Glutamatergic neuron (in vitro differentiated cells): ENCODE measurements at places on chromosomes 12 and 14. TPM values are rescaled to one million over a fixed set of nuclear protein-coding genes. Genes with fewer than 3 reads are reported as not detected.

GRCh38 chr12:120649442-120650232 lies 9.2 kb downstream of the CABP1 start:
- peak; percentile 50 for DNase-seq

GRCh38 chr12:93766796-93767523 lies 89.8 kb downstream of the CRADD start:
- no peak for DNase-seq

GRCh38 chr14:51323492-51323891 lies 83.4 kb downstream of the TMX1 start:
- no peak for DNase-seq

DNA sequence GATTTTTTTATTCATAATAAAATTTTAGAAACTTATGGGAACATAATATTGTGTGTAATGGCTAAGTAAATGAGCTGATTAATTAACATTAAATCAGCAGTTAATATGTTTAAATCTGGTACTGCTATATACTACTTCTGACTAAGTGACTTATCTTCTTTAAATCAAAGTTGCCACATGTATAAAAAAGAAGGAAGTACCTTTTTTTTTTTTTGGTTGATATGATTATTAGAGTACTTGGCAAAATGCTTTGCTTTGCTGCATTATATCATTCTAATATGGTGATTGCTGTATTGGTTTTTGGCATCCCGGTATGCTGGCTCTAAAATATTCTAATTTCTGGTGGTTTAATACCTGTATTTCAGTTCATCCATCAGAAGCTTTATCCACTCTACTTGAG lies 319.1 kb upstream of the RGS6 start:
- DNase-seq: no peak

- DNase-seq: no peak
These were observed 2.6 kb upstream of the BHLHE41 start for GRCh38 chr12:26127404-26127803.

- no peak for DNase-seq
These were observed 30.4 kb upstream of the KCNA5 start for GRCh38 chr12:5013266-5013730.

DNA sequence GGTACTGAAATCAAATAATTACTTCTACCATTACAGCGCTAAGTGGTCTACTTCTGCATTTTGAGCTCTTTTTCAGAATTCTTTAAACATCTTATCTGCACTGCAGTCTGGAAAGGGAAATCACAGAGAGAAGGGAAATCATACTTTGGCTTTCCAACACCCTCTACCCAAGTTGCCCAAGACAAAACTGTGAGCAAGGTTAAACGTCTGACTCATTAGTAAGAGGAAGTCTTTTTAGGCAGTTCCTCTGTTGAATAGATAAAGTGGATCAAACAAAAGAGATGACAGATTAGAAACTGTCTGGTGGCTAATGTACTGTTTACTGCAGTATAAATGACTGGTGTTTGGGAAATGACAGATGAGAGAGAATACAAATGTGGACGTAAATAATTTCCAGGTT lies 858.1 kb downstream of the NRXN3 start:
- DNase-seq: no peak

DNA sequence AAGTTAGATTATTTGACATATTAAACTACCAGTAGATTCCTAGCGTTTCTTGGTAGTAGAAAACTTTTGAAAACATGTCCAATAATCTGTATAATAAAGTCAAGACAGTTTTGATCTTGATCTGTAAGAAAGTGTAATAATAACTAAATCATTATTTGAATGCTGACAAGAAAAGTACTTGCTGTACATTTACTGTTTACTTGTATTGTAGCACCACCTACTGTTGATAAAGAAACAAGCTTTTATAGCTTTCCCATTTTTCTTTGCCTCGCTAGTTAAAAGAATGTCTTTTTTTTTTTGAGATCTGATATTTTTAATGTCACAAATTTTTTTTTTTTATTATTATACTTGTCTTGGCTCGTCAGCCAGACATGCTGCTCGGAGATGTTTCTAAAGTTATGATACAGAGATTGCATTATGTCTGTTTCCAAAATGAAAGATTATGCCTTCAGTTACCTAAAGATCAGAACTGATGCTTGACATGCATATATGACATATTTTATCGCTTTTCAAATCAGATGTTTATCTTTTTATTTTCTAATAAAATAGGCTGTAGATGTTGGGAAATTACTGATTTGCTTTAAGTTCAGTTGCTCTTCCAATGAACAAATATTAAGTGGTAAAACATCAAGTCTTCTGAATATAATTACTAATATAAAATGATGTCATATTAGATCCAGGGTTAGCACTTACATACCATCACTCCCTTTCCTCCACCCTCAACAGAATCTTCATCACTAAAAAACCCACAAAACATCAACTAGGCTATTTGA lies 140.5 kb downstream of the AKAP6 start:
- DNase-seq: no peak

DNA sequence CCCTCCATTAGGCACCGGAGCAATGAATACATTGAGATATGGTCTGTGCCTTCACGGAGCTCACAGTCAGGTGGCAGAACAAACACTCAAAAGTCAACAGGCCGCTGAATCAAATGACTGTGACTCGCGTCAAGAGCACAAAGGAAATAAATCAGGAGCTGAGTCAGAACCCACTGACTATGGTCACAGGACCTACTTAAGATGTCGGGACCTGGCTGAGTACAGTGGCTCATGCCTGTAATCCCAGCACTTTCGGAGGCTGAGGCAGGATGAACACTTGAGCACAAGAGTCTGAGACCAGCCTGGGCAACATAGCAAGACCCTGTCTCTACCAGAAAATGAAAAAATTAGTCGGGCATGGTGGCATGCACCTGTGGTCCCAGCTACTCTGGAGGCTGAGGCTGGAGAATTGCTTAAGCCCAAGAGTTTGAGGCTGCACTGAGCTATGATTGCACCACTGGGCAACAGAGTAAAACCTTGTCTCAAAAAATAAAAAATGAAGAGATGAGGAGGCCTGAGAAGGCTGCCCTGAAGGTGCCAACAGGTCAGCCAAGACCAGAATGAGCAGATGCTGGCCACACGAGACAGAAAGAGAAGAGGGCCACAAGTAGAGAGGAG lies 19.9 kb downstream of the TMEM233 start:
- no peak for DNase-seq

- no peak for DNase-seq
These were observed 47.8 kb upstream of the MED13L start for GRCh38 chr12:116325336-116325664.

The RFLNA gene
- 36.9 TPM for total RNA-seq

The FSCB gene
- total RNA-seq: not detected
